Purkinje cell (primary cell): ENCODE measurements at places on chromosomes 4 and X. TPM values are rescaled to one million over a fixed set of nuclear protein-coding genes. Genes with fewer than 3 reads are reported as not detected.

Gene CDKL2
- polyA plus RNA-seq: 30.2 and 43.3 TPM in 2 replicates

Gene TLR8
- not detected in 2 replicates for polyA plus RNA-seq

Gene CXCL1
- not detected in 2 replicates for polyA plus RNA-seq

Gene COL25A1
- polyA plus RNA-seq: 1.0 and 1.5 TPM in 2 replicates

Gene LIMCH1
- polyA plus RNA-seq: 86.4 and 111 TPM in 2 replicates

Gene PIGA
- polyA plus RNA-seq: 3.7 and 3.8 TPM in 2 replicates

Gene CENPVL1
- polyA plus RNA-seq: 0.35 and 0.92 TPM in 2 replicates
